Stimulated activated effector memory CD8-positive, alpha-beta T cell treated with anti-CD3 and anti-CD28 coated beads, Interleukin-12 subunit alpha, Interleukin-12 subunit beta, amount 100 ng/mL, for 72 hours (primary cell): ENCODE measurements at places on chromosomes 13 and 19.

DNA sequence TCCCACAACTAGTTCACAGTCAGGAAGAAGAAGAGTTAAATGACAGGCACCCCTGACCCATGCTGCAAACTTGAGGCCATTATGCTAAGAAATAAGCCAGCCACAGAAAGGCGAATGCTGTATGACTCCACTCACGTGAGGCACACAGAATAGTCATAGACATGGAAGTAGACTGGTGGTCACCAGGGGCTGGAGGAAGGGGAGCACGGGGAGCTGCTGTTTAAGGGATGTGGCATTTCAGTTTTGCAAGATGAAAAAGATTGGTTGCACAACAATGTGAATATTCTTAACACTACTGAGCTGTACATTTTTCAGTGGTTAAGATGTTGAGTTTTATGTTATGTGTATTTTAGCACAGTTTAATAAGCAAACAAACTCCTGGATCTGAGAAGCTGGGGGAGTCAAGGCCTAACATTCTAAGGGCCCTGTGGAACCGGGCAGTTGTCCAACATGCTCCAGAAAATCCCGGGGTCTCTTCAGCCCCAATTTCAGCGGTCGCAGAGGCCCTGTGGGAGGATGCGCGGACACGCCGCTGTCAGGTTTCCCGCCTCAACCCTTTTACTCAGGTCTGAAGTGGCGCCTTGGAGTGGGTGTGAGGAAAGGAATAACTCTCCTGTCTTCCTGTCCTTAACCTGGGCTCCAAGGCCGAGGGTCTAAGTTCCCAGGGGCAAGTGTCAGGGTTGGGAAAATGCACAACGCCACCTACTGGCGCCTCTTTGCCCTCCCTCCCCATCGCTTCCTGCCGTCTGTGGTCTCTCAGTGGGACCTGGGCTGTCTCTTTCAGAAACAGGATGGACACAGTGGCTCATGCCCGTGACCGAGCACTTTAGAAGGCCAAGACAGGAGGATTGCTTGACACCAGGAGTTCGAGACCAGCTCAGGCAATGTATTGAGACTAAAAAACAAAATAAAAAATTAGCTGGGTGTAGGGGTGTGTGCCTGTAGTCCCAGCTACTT, 4.4 kb upstream of the TMEM272 start:
- no peak for DNase-seq

- no peak for DNase-seq
Measured at GRCh38 chr13:46154136-46154801, 27.7 kb downstream of the LCP1 start.

GRCh38 chr19:49287141-49287770, 37.7 kb downstream of the SLC6A16 start:
- no peak for DNase-seq

- peak; percentile 69 for DNase-seq
Measured at GRCh38 chr19:46951171-46951986, 68.3 kb upstream of the NPAS1 start.

- DNase-seq: no peak
Measured at GRCh38 chr19:16504271-16504670, 8.1 kb downstream of the C19orf44 start.

DNA sequence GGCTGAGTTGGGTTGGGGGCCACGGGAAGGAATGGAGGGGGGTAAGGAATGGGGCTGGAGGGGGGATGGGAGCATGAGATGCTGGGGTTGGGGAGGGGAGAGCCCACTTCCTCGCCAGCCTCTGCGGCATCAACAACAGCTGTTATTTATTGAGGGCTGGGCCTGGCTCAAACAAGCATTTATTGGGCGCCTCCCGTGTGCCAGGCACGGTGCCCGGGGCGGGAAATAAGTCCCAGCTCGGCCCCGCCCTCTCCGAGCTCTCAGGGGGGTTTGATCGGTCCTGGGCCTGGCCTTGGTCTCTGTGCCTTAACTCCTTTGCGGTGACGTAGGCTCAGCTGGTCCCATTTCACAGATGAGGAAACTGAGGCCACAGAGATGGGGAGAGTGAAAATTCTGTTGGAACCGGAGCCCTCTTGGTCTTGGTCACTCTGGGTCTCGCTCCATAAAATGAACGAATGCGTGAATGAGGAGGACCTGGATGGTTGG, 919 bp upstream of the ADAMTS10 start:
- no peak for DNase-seq

GRCh38 chr13:108297114-108297513, 27.6 kb downstream of the TNFSF13B start:
- no peak for DNase-seq

DNA sequence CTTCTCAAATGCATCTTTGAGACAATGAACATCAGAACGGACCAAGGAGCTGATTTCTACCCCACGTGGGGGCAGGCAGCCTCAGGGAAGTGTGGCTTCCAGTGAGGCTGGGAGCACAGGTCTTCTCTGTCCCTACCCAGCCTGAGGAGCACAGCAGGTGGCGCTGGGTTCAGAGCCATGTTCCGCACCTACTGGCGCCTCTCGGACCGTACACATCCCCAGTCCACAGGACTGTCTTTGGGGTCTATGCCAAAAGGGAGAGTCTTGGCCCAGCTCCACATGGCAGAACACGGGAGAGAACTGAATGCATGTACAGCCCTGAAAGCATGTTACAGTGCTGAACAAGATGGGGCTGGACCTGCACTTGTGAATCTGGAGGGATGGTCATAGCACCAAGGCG, 22.6 kb downstream of the SUGP1 start:
- no peak for DNase-seq

- DNase-seq: no peak
Measured at GRCh38 chr19:42352301-42353259, 27.1 kb downstream of the MEGF8 start.

DNA sequence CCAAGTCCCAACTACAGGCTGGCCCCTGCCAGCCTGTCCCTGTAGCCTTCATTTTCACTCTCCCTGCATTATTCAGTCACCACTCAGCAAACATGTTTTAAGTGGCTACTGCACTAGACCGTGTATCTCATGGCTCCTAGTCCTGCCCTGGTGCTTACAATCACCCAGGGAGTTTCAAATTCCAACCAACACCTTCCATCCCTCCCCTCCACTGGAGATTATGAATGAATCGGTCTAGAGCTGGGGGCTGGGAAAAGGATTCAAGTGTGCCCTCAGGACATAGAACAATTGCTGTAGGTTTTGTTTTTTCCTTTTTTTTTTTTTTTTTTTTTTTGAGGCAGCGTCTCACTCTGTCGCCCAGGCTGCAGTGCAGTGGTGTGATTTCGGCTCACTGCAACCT, 15.0 kb upstream of the TNFAIP8L1 start:
- no peak for DNase-seq

DNA sequence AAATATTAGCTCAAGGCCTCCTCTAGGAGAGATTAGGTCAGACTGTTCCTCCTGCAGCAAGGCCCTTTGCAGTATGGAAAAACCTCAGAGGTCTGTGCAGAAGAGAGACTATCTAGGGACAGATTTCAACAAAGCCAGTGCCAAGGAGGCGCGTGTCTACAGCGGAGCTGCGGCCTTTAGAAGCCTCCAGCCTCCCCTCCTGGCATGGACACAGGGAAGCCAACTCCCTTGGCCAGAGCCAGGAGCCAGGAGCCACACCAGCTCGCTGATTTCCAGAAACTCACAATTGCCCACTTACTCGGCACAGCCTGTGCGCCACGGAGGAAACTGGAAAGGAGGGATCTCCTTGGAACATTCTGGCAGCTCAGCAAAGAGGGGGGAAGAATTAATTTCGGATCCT, 63.4 kb downstream of the INSR start:
- no peak for DNase-seq

- no peak for DNase-seq
Measured at GRCh38 chr13:113950451-113951245, 23.2 kb downstream of the C13orf46 start.

GRCh38 chr13:84616864-84617263, 734.6 kb upstream of the SLITRK1 start:
- DNase-seq: no peak
